ENCODE measurements at places on chromosomes 3 and 15.

- no peak for DNase-seq
These were observed 41.0 kb upstream of the PPP2R3A start for GRCh38 chr3:135924506-135924905.

DNA sequence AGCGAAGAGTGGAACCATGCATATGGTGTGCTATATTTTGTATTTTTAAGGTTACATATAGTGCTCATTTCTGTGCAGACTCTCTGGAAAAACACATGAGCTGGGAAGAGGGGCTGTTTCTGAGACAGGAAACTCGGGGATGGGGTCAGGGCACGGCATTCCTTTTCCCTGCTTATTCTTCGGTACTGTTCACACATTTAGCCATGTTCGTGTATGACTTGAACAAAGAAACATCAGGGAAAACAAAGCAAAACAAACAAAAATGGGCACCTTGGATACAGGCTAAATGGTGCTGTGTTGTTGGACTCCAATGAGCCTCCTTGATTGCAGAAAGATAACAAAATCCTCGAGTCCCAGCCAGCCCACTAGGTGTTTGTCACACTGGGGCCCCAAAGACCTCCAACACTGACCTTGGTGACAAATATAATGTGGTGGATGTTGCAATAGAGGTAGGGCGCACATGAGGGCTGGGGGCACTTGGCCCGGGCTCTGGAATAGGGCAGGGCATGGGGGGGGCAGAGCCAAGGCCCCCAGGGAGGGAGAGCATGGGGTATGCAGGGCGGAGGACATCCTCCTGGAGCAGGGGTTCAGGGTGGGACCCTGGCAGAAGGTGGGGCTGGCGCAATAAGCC lies 19.3 kb downstream of the DNASE1L3 start:
- no peak for DNase-seq

- no peak for DNase-seq
These were observed 77.6 kb downstream of the TOP2B start for GRCh38 chr3:25587094-25587493.

- DNase-seq = no peak
These were observed 291.6 kb upstream of the TGFBR2 start for GRCh38 chr3:30314757-30315325.

GRCh38 chr3:120693439-120694171 lies 11.6 kb upstream of the HGD start:
- no peak for DNase-seq

GRCh38 chr3:17032407-17033034 lies 147.8 kb downstream of the PLCL2 start:
- DNase-seq = peak; percentile 25

DNA sequence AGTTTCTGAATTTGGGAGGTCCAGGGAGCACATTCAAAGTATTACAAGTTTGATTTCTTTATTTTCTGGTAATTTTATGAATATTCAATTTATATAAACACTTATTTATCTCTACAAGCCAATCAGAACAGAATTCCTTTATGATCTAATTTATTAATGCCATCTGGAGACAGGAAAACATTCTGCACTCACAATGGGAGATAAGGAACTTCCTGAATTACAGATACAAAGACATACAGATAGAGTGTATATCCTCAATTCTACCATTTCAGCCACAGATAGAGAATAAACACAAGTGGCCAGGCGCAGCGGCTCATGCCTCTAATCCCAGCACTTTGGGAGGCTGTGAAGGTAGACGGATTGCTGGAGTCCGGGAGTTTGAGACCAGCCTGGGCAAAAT lies 86.0 kb downstream of the IQCH start:
- DNase-seq = no peak

GRCh38 chr3:160134964-160135363 lies 90.3 kb upstream of the C3orf80 start:
- no peak for DNase-seq

DNA sequence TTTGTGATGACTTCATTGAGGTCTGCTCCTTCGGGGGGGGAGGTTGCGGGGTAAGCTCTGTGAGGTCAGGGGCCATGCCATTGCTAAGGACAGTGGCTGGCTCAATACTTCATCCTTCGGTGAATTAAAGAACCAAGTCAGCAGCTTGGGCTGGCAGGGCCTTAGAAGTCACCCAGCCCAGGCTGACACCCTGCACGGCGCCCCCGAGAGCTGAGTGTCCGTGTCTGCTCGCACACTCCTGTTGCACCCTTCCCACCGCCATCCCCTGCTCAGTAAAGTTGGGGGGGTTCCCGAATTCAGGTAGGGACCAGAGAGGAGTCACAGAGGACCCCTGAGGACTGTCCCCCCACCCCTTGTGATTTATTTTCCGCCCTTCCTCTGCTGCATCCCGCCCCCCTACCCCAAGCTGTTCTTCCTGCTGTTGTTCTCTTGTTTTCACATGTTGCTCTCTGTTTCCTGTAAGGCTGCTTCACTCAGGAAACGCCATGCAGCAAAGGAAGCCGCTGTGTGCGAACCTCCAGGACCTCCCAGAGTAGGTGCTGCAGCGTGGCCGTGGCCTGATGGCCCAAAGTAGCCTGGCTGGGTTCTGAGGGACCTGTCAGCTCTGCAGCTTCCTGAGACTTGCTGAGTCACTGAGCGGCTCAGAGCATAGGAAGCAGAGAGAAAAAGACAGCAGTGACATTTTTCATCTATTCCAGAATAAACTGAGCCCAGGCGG lies 14.4 kb downstream of the EFCC1 start:
- no peak for DNase-seq

- no peak for DNase-seq
These were observed 31.1 kb upstream of the UBE2E2 start for GRCh38 chr3:23172059-23172458.

DNA sequence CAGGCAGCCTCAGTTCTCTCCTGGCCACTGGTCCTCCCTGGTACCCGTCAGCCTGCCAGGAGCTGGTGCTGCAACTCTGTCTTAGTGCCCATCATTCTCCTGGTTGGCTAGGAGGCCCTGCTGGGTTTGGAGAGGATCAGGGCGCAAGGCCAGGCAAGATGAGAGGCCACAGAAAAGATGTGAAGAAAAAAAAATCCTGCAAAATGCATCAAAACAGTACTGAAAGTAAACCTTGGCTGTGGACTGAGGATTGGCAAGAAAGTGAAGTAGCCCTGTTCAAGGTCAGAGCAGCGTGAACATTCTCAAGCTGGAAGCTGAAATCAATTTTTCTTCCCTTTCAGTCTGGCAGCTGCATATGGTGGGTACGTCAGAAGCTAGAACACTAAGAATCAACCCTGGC lies 74.2 kb downstream of the GTF2E1 start:
- DNase-seq = no peak

DNA sequence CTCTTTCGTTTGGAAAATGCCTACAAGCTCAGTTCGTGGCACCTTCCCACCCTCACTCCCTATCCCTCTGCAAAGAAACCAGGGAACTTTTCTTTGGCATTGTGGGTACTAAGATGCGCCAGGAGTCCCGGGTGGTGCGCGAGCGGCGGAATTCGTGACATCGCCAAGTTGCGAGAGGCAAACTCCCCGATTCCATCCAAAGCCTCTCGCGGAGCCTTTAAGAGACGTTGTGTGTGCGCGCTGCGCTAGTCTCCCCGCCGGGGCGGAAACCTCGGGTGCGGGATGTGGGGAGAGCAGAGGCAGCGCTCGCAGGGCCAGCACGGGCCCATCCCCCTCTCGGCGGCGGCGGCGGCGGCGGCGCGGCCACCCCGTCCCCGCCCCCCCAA lies 443 bp upstream of the NR2F2 start:
- DNase-seq = no peak

DNA sequence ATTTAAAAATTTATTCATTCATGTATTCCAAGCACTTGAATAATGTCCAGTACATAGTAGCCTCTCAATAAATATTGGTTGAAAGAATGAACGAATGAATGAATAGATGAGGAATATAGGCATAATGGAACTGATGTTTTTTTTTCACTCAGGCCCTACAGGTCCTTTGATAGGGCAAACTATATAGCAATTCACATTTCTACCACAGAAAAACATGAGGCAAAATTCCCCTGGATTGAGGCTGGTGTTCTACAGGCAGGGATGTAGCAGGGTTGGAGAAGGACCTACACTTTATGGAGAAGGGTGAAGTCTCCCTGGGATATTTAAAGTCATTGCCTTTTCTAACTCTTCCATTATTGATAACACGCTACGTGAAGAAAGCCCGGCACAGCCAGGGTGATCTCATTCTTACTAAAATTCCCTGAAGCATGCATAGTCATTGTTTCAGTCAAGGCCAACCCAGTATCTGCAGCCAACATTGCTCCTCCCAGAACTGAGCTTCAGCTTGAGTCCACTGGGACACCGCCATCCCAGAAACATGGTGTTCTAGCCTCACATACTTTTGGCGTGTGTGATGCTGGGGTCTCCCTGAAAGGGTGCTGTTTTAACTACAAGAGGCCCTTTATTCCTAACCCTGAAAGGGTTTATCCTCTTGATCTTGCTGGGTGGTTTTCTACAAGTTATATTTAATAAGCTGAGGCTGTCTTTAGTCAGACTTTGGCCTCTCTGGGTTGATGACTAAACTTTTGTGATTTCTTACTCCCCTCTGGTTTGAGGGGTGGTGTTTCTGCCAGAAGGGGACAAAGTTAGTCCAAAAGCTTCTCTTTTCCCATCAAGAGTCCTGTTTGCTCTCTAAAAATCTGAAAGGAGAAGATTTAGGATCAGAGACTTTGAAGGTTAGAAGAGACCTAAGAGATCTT lies 25.9 kb upstream of the FBN1 start:
- DNase-seq = no peak

- DNase-seq = no peak
These were observed 273.3 kb downstream of the ZNF385D start for GRCh38 chr3:21477541-21478288.

DNA sequence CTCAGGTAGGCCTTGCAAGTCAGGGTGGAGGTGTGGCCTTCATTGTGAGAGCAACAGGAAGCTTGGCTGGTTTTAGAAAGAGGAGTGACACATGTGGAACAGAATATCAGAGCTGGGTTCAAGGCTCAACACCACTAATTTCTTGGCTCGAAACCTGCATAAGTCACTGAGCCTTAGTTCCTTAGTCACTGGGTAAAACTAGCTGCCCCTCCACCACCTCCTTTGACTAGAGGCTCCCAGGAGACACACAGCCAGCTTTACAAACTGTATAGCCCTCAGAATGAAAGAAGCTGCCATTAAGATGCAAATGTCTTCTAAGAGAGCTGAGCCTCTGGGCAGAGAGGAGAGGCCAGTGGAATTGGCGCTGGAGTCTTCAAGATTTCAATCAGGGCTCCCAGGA lies 67.7 kb downstream of the CERS3 start:
- peak; percentile 77 for DNase-seq
